AG08396 (cell line): ENCODE measurements at places on chromosomes 7 and 10.

- peak; percentile 80 for DNase-seq
Measured at GRCh38 chr10:125060826-125061556, 99.4 kb downstream of the CTBP2 start.

- DNase-seq, result peak; percentile 23
Measured at GRCh38 chr10:21406595-21407193, 118.8 kb downstream of the SKIDA1 start.

GRCh38 chr7:98996150-98996552, 117.8 kb downstream of the TRRAP start:
- no peak for DNase-seq

GRCh38 chr7:23746629-23747028, 36.6 kb downstream of the STK31 start:
- DNase-seq, result no peak

DNA sequence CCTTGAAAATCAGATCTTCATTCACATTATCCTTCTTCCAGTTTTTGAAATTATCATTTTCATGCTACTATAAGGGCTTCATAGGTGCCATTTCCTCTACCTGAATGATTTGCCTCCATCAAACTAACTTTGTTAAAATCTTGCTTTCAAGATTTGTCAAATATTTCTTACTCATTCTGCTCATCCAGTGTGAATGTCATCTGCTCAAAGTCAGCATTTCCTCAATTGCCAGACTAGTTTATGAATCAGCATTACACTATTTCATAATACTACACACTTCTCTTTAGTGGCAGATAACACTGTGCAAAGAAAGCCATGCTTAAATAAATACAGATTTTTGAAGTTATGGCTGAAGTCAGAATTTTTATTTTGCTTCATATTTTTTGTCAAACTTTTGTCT, 21.3 kb upstream of the LIPF start:
- DNase-seq, result peak; percentile 12

DNA sequence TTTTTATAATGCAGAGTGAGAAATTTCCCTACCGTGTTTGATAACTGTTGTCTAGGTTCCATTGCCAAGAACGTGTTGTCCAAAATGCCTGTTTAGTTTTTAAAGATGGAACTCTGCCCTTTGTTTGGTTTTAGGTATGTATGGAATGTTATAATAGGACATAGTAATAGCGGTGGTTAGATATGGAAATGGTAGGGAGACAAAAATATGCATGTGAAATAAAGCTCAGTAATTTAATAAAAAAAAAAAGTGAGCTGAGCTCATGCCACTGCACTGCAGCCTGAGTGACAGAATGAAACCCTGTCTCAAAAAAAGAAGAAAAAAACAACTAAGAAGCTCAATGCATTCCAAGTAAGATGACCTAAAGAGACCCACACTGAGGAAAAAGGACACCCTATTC, 72.9 kb downstream of the ZNF783 start:
- no peak for DNase-seq

DNA sequence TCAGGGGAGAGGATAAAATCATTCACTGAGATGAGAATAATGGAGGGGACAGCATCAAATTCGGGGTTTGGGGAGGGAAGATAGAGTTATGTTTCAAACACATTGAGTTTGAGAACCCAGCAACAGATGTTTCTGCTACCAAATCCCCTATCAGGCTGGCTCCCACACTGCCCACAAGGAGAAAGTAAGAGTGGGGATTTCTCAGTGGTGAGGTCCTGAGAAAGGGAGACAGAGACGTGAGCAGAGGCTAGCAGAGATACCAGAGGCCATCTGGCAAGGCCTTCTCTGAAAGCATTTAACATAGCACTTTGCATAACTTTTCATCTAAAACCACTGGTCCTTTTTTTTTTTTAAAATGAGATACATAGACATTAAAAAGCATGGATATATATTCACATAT, 7.8 kb upstream of the SLF2 start:
- DNase-seq, result no peak

- no peak for DNase-seq
Measured at GRCh38 chr10:76302481-76302880, 871.1 kb downstream of the LRMDA start.

DNA sequence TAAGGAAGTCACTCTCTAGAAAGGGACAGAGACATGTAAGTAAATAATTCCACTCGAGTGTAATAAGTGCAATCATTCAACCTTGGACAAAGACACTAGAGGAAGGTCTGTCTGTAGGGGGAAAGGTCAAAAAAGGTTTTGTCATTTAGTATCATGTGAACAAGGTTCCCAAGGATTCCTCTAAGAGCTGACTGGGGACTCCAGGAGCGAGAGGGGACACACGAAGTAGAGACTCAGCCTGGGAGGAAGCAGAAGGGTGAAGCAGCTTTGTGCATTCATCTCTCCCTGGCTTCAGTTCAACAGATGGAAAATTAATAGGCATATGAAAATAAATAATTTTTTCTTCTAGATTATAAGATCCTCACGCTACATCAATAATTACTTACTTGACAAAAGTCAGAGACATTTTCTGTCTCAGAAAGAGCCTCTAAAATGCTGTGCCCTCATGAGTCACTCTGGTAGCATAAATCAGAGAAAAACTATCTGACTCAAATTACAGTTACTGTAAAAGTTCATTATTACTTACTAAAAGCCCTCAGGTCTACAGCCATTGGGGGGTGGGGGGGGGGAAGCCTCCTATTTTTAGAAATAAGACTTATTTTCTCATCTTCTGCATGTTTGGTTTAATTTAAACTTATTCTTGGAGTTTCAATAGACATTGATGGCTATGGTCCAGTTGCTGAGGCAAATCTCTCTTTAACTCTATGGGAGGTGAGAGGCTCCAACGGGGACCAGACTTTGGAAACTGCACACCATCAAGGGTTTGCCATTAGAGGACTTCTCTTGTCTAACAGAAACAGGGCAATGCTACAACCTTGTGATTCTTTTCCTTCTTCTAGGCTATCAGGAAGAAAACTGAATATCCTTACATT, 275.1 kb upstream of the KLF14 start:
- DNase-seq, result no peak

- no peak for DNase-seq
Measured at GRCh38 chr7:66641526-66641871, 12.8 kb downstream of the KCTD7 start.

- no peak for DNase-seq
Measured at GRCh38 chr10:8066124-8066523, 11.6 kb downstream of the GATA3 start.

DNA sequence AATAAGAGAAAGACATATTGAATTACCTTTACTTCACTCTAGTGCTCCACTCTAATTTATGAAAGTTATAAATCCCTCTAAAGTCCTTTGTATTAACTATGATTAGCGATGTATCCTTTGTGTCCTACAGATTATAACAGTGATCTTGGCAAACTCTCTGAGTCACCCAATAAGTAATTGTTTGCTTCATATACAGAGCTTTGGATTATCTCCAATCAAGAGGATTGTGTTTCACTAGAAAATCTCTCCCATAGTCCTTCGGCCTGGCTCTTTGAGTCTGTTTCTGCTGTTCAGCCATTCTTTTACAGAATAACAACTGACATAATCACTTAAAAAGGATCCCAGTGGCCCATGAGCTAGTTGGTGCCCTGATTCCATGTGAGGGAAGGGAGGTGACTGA, 9.5 kb downstream of the LMOD2 start:
- no peak for DNase-seq

GRCh38 chr7:85464042-85464651, 277.3 kb upstream of the SEMA3D start:
- no peak for DNase-seq

DNA sequence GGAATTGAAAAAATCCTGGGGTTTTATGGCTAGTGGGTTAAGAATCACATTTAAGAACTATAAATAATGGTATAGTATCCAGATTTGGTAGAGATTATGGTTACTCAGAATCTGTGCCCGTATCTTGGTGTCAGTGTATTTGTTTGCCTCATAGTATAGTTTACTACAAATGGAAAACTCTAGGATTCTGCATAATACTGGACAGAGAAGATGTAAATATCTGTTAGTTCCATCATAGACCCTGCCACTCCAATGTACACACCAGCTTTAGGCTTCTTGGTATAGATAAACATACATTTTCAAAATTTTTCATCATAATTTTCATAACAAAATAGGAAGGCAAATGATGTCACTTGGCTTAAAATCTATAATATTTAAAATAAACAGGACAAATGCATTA, 108.1 kb downstream of the CFTR start:
- DNase-seq, result no peak

DNA sequence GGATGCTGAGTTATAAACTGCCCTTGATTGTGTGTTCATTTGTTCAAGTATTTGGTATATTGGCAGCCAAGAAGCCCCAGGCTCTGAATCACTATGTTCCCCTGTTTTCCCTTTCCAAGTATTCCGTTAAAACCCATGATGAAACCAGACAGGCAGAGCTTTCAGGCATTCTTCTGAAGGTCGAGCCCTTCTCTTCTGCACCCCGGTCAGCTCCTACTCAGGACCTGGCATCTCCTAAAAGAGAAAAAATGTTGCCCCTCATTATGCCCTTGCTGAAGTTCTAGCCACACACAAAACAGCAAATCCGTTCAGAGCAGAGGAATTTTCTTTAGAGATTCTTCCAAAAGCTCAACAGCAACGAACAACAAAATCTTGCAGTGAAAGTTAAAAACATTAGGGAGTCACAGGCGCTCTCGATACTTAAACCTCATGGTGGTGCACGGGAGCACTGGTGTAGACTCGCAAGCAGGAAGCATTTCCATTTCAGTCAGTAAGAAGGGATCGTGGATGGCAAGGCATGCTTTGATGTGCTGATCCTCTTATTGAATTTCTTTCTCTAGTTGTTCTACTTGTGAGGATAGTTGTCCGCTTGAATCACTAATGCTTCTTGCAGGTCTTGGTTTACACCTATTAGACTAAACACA, 264.9 kb downstream of the SKIDA1 start:
- no peak for DNase-seq

GRCh38 chr7:134328900-134329299, 12.2 kb upstream of the SLC35B4 start:
- no peak for DNase-seq

- DNase-seq, result no peak
Measured at GRCh38 chr7:50688226-50688590, 94.5 kb downstream of the GRB10 start.

DNA sequence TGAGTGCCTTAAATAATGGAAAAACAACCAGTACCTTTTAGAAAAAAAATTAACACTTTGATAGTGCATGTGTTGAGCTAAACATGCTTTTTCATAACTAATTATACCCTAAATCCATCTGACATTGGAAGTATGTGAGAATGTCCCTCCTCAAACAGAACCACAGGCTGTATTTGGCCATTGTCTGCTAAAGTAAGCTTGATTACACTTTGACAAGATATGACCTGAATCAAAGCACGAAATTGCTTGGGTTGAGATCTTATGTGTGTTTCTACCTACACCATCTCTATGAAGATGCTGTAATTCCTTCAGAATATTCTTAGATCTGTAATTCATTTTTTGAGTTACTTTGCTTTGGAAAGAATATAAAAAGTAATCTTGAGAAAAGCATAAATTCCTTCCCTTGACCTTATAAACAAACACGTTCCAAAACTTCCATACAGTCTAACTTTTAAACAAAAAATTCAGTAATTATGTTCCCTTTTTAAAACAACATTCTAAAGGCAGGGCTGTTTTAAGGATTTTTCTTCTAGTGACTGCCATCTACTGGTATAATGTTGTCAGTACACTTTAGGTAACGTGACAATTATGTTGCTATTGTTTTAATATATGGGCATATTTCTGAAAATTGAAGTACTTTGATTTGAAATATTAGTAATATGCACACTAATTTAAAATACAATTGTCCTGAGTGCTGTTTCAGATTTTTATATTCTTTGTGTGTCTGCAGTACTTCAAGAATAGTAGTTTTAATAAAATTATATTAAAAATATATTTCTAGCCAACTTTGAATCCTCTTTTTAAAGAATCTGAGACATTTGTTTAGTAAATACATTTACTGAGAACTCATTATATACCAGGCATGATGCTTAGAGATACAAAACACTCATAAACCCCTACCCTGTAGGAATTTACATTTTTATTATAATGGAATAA, 20.9 kb downstream of the CD36 start:
- peak; percentile 13 for DNase-seq

- no peak for DNase-seq
Measured at GRCh38 chr10:88763441-88763840, 3.6 kb downstream of the LIPN start.
